Aorta (tissue), 5 donors: ENCODE measurements at places on chromosomes 3 and 15.

GRCh38 chr3:11618904-11619303 is 24.8 kb downstream of the VGLL4 start:
- DNase-seq, result no peak

GRCh38 chr15:75738014-75738646 is 25.5 kb upstream of the CSPG4 start:
- DNase-seq, result peak; percentile 62

DNA sequence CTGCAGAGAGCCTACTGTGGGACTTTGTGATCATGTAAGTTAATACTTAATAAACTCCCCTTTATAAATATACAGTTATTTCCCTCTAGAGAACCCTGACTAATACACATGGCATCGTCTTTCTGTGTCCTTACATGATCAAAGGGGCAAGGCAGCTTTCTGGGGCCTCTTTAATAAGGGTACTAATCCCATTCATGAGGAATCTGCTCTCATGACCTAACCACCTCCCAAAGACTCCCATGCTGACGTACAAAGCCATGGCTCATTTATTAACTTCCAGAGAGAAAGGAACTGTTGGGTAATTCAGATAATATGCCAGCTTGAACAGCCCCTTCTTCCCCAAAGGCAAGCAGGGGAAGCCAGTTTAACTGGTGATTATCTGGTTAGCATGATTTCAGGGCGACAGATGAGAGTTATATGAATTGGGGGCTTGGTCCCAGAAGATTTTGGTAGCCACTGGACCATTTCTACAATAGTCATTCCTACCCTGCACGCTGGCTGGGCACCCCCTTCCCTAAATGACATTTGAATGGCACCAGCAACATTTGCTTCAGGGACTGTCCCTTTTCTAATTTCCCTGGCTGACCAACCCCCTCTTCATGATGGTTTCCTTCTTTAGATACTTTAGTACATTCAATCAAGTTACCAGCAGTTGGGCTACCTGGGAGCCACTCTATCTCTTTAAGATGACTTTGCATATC is 83.6 kb upstream of the C3orf80 start:
- DNase-seq, result no peak

GRCh38 chr3:40071683-40072238 is 237.7 kb upstream of the EIF1B start:
- no peak for DNase-seq

DNA sequence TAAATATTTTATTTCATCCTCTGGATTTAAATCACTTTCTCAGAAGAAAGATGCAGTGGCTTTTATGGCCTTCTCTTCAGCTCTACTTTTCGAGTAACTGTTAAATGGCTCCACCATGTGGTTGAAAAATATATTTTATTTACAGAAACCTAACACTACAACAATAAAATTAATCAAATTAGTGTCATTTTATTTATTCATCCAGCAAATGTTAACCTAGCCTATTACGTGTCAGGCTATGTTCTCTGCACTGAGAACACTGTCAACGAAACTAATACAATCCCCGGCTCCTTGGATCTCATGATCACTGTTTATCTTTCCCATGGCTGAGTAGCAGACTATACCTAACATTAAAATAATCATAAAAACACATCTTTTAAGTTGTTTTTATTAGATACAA is 148.0 kb upstream of the OSTN start:
- no peak for DNase-seq

- DNase-seq, result no peak
These were observed 131.4 kb downstream of the NSMCE3 start for GRCh38 chr15:29138260-29138659.

DNA sequence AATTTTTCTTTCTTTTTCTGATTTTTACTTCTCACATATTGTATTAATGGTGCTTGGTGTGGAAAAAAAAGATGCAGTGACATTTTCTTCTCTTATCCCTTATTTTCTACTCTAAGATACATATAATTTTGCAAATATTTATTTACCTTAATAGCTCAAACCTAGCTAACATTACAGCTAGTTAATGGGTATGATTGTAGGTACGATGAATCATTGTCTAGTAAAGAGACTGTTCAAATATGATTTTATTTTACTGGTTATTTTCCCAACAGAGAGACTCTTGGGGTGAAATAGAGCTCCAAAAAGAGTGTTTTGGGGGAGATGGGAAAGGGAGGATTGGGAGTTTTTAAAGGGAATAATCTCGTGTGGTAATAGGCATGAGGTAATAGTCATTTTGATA is 206.0 kb downstream of the RBMS3 start:
- DNase-seq, result no peak

- DNase-seq, result no peak
These were observed 273.1 kb upstream of the TBL1XR1 start for GRCh38 chr3:177470197-177470941.

DNA sequence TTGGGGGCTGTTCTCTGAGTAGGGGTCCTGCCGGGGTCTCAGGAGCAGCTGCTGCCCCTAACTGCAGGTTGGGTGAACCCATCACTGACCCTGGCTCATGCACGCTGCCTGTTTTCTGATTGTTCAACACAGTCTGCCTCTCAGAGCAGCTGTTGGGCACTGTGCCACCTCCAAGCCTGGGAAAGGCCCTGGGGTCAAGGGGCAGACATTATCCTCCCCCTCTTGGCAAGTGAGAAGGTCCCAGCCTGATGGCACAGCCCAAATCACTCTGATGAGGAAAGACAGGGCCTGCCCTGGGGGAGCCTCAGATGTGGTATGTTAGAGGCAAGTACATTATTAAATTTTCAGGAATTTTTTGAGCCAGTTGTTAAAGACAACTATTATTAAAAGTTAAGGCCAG is 14.1 kb upstream of the GNAT1 start:
- no peak for DNase-seq

DNA sequence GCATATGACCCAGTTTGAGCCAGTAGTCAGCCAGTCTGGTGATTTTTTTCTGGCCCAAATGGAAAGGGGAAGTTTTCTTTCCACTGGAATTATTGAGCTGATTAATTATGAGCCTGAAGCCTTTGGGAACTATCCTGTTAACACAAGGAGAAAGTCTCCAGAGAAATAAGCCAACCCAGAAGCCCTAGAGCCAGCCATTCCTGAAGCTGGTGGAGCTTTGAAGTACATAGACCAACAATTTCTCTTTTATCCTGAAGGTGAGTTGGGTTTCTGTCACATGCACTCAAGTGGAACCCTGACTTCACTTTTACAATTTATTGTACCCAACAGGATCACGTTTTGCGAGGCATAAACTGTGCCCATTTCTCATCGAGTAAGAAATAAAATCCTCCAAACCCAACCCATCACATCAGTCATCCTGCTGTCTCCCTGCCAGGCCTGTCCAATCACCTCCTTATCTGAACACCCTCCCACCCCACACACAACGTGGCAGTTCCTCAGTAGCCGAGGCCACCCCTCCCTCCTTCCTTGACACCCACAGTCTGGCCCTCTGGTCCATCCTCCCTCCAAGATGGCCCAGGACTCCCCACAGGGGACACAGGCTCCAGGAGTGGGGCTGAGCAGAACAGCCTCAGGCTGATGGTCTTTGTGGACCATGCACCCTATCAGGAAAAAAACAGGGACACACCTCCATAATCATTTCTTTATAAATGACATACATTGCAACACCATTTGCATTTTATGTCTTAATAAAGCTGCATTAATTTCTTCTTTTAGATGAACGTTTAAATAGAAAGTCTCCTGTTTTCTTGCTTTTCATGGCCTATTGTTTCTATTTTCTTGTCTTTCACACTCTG is 55.7 kb upstream of the GATA2 start:
- no peak for DNase-seq

DNA sequence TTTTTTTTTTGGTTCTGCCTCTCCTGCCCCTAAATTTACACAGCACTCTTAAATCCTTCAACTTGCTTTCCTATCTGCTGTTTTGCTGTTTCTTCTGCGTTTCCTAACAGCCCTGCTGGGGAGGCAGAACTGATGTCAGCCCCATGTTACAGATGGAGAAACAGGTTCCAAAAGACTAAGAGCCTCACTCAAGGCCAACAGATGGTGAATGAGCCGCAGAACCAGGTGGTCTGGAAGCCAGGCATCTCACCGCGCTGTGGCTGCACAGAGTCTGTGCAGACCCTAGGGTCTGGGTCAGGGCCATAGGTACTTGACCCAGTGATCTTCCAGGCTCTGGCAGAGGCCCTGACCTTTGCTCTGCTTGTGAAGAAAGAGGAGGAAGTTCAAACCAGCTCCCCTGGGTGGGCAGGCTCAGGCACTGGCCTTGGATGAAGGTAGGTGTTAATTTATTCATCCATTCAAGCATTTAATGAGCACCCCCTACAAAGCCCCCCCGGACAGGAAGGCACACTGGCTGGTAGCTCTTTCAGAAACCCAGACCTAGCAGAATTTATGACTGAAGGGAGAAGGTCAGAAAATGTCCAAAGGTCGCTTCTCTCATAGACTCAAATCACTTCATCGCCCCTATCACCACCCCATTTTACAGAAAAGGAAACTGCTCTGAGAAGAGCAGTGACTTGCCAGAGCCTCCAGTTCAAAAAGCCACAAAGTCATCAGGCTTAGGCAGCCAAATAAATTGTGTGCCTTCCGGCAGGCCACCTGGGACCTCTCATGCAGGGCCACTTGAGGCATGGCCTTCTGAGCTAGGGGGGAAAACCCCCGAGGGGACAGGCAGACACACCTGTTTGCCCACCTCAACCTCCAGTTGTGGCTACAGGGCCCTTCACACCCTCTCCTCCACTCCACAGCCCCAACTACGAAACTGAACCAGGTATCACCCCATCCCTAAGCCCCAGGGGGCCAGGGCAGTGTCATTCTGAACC is 2.7 kb downstream of the CHDH start:
- no peak for DNase-seq

- DNase-seq, result no peak
These were observed 54.9 kb downstream of the SLCO3A1 start for GRCh38 chr15:91908391-91908790.
